ENCODE measurements at places on chromosomes 11 and 22. TPM values are rescaled to one million over a fixed set of nuclear protein-coding genes. Genes with fewer than 3 reads are reported as not detected.

OR56A1 gene
- not detected for total RNA-seq

CNGA4 gene
- 0.17 TPM for total RNA-seq

FJX1 gene
- 38.3 TPM for total RNA-seq

PRR5 gene
- 3.7 TPM for total RNA-seq

CD3G gene
- not detected for total RNA-seq

TRPM5 gene
- total RNA-seq: not detected

SHANK2 gene
- 0.02 TPM for total RNA-seq

SOX6 gene
- total RNA-seq: not detected

BARX2 gene
- not detected for total RNA-seq

MUC15 gene
- 7.1 TPM for total RNA-seq

FGF4 gene
- not detected for total RNA-seq
